ENCODE measurements at places on chromosomes 2 and 18.

- DNase-seq = peak; percentile 71
Measured at GRCh38 chr2:68748568-68748967, 14.0 kb downstream of the ARHGAP25 start.

DNA sequence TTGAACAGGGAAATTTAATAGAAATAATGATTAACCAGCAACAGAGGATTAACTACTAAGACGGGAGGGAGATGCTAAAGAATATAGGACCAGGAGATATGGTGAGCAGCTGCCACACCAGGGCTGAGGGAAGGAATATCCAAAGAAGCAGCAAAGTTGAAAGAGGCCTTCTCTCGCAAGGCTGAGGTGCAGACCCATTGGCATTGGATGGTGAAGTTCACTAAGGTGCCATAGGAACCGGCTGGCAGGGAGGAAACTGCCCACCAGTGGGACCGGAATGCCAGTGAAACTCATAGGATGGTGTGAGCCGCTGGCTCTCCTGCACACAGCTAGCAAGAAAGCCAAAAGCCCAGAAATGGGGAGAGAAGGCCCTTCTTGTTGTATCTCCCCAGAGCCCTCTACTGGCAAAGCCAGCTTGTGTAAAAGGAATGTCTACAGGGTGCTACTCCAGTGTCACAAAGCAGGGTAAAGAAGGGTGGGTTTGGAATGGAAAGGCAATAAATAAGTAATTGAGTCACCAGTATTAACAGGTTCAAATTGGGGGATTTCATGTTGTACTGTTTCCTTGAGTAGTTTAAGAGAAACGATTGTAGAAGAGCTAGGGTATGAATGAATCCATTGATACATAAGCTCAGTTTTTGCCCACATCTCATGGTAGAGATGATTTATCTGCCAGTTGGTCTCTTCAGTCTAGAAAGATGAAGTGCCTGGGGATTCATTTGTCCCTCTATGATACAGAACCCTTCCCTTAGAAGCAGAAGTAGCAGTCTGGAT is 36.0 kb downstream of the FARP2 start:
- peak; percentile 42 for DNase-seq

- DNase-seq = peak; percentile 92
Measured at GRCh38 chr2:66494708-66495107, 59.8 kb downstream of the MEIS1 start.

DNA sequence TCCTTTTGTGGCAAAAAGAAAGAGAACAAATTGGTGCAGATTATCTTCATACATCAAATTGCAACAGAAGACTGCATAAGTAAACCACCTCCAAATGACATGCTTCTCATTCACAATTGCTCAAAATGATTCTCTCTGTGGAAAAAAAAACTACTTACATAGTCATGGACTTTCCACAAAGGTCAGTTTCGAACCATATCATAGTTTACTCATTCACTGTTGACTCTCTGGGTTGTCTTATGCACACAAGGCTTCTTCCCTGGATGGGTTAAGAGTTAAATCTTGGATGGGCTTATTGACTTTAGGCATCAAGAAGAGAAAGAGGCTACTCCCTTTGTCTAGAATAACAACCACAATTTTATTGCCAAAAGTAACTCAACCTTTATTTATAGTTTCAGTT is 91.3 kb upstream of the RAB27B start:
- peak; percentile 12 for DNase-seq

- DNase-seq = peak; percentile 78
Measured at GRCh38 chr2:79000008-79000576, 25.4 kb upstream of the REG3G start.

GRCh38 chr2:217724471-217724870 is 278.3 kb downstream of the TNS1 start:
- DNase-seq = peak; percentile 11

Data from MV-4-11 (cell line).